ENCODE measurements at places on chromosomes 4 and X. TPM values are rescaled to one million over a fixed set of nuclear protein-coding genes. Genes with fewer than 3 reads are reported as not detected.

The FOXO4 gene
- total RNA-seq, result 42.3 TPM

DNA sequence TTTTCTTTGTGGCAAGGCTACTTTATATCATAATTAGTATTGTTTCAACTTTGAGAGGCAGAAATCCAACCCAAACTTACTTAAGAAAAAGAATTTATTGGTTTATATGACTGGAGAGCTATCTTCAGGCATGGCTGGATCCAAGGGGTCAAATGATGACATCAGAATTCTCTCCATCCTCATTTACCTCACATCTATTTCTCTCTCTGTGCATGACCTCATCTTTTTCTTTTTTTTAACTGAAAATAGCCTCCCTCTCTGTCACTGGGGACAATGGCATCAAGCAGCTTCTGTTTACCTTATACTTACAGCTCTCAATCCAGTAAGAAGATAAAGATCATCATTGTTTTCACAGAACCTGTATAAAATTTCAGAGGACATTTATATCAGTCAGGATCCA is 12.0 kb upstream of the EXOC1L start:
- no peak for DNase-seq

The PDGFRA gene
- 51.5 TPM for total RNA-seq

DNA sequence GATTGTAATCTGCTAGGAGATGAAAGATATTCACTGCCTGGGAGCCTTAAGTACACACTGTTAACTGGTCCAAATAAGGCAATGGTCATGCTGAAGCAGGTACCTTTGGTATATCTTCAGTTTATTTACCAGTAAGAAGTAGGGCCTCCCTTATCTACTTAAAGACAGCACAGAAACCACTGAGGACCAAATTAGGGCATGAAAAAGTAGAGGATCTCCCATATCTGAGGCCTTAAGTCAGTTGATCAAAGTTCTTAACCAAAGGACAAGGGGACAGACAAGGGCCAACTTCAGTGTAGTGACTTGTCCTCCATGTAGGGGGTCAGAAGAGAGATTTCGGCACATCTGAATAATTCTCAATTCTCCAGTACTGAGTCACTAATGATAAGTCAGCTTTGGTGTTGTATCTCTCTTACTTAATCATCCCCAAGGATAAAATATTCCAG is 59.1 kb downstream of the AMELX start:
- DNase-seq, result no peak

- no peak for DNase-seq
Observed at GRCh38 chr4:153453402-153453801, 12.8 kb upstream of the TMEM131L start.

DNA sequence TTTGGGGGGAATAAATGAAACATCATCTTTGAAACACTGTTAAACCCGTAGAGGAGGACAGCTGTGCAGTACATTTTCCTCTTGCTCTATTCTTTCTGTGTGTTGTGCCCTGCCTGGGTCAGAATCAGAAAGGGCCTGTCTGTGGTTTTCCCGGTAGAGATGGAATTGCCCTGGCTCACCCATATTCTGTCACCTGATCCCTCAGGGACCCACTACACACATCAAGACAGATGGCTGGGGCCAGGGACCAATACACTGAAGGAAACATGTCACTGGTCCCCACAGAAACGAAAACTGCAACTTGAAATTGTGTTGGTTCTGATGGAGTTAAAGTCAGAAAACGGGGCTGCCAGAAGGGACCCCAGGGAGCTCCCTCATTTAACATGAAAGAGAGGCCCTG is 114.9 kb downstream of the ZNF827 start:
- no peak for DNase-seq

The PF4V1 gene
- not detected for total RNA-seq

DNA sequence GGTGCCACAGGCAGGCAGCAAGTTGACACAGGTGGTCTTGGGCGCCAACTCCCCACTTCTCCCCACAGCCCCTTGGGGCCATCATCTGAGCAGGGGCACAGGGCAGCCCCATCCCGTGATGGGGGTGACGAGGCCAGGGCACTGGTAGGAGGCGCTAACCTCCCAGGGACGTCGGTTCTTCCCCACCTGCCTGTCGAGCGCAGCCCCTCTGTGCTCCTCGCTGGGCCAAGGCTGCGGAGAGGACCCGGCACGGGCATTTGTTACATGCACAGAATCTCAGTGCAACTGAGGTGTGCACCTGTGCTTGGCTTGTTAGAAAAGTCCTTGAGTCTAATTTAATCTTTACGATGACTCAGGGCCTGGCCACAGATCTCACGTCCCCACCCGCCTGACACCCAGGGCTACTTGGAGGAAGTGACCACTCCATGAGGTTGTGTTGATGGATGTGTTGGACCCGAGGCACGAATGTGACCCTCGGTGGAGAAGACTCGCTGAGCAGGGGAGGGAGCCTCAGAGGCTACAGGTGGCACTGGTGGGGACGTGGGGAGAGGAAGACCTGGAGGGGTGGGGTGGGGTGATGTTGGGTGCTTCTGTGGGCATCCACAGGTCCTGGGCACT is 3.1 kb upstream of the SH3TC1 start:
- no peak for DNase-seq

The TMEM154 gene
- total RNA-seq, result 2.2 TPM

The PAQR3 gene
- total RNA-seq, result 18.9 TPM

The MAGEB6B gene
- total RNA-seq, result not detected

The TCP11X2 gene
- 0.17 TPM for total RNA-seq

The PAK3 gene
- total RNA-seq, result 1.0 TPM

GRCh38 chr4:176841711-176842112 is 49.0 kb upstream of the VEGFC start:
- no peak for DNase-seq

DNA sequence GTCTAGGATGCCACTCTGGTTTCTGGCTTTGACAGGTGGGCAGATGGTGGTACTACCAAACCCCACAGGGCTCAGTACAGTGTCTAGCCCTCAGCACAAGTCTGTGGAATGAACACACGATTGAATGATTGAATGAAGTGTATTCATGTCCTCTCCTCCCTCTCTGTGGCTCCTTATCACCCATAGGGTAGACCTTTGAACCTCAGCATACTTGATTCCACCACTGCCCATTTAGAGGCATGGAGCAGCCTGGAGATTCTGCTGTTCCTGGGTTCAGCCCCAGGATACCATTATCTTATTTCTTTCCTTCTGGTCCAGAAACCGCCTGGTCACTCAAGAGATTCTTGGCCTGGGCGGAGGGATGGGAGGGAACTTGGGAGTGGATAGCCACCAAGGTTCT is 53.9 kb downstream of the PRPS1 start:
- DNase-seq, result no peak

The SPANXN3 gene
- not detected for total RNA-seq

The CPEB2 gene
- total RNA-seq, result 32.4 TPM

The AREG gene
- total RNA-seq, result 9.9 TPM

- DNase-seq, result no peak
Observed at GRCh38 chr4:67130411-67130810, 414.9 kb downstream of the CENPC start.

The TCEAL2 gene
- 10.5 TPM for total RNA-seq

The SRPK3 gene
- 5.8 TPM for total RNA-seq

DNA sequence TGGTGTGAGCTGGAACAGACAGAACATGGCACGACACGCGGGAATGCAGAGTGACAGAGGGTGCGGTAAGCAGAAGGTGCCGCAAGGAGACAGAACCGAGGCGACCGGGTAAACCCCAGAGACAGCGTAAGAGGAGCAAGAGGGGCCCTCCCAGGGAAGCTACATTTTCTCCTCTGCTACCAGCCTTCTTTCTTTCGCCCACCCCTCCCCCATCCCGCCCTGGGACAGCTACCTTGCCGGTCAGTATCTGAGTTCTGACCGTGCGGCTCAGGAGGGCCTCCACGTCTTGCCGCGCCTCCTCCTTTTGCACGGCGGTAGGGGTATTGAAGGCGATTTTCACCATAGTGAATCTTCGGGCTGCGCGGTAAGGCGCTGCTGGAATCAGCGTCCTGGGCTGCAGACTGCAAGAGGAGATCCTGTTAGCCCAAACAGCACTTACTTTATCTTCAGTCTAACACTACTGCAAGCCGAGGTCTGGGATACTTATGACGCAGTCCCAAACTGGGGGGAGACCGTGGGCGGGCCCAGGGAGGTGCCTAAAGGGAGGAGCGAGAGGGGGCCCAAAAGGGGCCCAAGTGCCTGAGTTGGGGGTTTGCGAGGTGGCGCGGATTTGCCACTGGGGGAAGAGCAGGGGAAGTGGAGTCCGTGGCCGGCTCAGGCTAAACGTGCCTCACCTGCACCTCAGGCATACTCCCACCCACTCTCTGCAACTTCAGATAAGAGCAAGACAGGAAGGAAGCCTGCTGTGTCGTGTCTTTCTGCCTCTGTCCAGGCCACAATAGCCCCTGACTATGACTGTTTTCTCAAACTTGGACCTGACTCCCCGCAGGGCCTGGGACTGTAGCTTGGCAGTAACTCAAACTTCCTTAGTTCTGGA is at the start of gene ITM2A:
Gene ITM2A, minus strand, starts transcription at position 462 of the 877 bp plus-strand sequence. Its CDS starts 119 bp downstream, at position 343.
- peak; percentile 13 for DNase-seq

The MYOZ2 gene
- 0.32 TPM for total RNA-seq

The PABPC1L2B gene
- total RNA-seq, result not detected

- no peak for DNase-seq
Observed at GRCh38 chr4:2486981-2487380, 18.1 kb downstream of the RNF4 start.

The MAOA gene
- 126 TPM for total RNA-seq

The RAB9B gene
- total RNA-seq, result 5.7 TPM

DNA sequence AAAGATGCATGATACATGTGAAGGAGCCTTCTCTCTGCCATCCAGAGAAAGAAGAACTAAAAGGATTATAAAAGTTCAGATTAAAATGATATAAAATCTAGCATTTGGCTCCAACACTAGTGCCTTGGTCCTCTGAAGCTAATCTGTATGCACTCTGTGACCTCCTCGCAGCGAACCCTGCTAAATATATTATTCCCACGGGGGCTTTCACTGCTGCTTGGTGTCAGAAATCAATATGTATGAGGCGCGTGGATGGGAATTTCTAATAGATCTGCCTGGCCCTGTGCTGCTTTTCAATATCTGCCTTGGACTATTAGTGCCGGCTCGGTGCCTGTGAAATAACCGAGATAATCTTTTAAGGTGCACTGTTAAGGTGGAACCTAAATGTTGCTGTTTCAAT is 69.7 kb downstream of the CXXC4 start:
- no peak for DNase-seq

The EPHA5 gene
- 0.14 TPM for total RNA-seq

The SYTL4 gene
- 15.8 TPM for total RNA-seq

GRCh38 chr4:87410679-87411078 is 11.7 kb upstream of the NUDT9 start:
- no peak for DNase-seq

DNA sequence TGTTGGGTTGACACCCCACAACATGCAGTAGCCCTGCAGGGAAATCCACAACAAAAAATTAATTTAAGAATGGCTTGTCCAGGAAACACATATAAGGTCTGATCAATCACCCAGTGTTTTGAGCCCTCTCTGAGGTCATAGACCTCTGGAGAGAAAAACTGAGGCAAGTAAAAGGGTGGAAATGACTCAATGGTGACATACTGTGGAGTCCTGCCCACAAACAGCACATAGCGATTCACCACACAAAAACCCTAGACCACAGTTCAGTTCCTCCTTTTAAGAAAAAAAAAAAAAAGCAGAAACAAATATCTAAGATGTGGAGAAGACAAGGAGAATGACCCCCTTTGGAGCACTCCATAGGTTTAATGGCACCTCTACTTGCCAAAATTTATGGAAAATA is 2691.0 kb downstream of the PCDH7 start:
- DNase-seq, result no peak

The ADH1B gene
- total RNA-seq, result 144 TPM
